ENCODE measurements at places on chromosomes 11 and 22.
A peak's percentile ranks its signal among the peaks of the same experiment; 100 is the strongest.

GRCh38 chr11:2991452-2992233 is 486 bp downstream of the NAP1L4 start:
- DNase-seq: no peak

- DNase-seq: no peak
Measured at GRCh38 chr11:10514709-10515108, 26.3 kb downstream of the RNF141 start.

GRCh38 chr11:125429174-125429707 is 66.8 kb downstream of the FEZ1 start:
- DNase-seq: peak; percentile 68

- DNase-seq: no peak
Measured at GRCh38 chr11:79507706-79508105, 66.9 kb upstream of the TENM4 start.

- DNase-seq: no peak
Measured at GRCh38 chr11:34454308-34455032, 15.7 kb downstream of the CAT start.

Measured in Jurkat, Clone E6-1 (cell line).